Activated CD8-positive, alpha-beta memory T cell treated with anti-CD3 and anti-CD28 coated beads for 48 hours (primary cell): ENCODE measurements at places on chromosomes 11 and 22.

DNA sequence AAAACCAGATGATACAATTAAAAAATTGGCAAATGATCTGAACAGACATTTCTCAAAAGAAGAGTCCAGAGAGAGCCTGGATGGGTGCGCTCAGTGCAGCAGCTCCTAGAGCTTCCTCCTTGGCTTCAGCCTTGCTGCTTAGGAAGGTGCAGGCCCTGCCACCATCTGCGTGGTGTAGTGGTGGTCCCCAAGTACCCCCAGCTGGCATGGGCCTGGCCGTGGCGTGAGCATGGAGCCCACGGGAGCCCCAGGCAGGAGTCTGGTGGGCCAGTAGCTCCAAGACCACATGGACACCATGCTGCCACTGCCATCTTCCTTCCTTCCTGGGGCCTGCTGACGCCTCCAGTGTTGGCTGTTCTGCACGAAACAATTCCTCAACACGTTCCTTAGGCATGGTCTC, 20.5 kb downstream of the THY1 start:
- no peak for DNase-seq

- DNase-seq, result peak; percentile 54
These were observed 111.2 kb downstream of the MRTFA start for GRCh38 chr22:40525250-40525884.

DNA sequence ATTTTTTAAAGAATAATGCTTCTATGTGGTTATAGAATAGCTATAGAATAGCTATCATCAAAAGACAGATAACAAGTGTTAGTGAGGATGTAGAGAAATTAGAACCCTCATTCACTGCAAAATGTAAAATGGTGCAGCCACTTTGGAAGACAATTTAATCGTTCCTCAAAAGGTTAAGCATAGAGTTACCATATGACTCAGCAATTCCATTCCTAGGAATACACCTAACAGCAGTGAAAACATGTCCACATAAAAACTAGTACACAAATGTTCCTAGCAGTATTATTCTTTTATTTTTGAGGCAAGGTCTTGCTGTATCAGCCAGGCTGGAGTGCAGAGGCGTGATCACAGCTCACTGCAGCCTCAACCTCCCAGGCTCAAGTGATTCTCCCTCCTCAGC, 34.0 kb downstream of the RTL6 start:
- no peak for DNase-seq

- no peak for DNase-seq
These were observed 41.6 kb downstream of the BUD13 start for GRCh38 chr11:116731097-116731761.

DNA sequence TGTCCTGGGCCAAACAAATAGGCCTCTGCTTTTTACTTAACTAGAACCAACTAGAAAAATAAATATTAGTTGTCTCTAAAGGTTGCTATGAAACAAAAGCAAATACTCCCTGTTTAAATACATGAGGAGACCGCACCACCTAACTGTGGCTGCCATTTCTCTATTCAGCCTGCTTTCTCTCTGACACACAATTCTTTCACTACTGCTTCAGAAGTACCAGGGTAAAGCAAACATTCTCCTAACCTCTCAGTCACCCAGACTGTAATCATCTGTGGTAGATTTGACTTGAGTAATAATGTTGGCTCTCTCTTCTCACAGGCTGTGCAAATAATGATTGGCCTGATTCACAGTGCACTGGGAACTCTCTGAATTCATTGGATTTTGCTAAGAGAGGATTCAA, 41.0 kb upstream of the MS4A8 start:
- no peak for DNase-seq

DNA sequence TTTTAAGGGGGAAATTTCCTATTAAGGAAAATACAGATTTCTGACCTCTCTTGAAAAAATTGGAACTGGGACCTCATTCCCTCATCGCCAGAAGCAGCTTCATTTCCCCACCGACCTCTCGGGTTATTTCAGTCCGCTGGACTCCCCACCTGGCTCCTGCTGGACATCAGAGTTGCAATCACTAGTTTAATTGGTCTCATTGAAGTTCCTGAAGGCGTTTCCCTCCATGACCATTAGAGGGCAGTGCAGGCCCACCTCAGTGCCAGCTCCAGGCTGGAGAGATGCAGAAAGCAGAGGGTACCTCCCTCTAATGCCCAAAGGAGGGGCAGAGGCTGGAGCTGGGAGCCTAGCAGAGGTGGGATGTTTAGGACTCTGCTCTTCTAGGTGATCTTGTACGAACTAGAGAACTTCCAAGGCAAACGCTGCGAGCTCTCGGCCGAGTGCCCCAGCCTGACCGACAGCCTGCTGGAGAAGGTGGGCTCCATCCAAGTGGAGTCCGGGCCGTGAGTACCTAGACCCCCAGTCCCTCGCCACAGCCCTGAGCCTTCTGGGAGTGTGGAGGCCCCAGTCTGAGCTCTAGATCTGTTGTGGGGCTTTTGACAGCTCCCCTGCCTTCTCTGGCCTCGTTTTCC, 2.7 kb downstream of the CRYBB3 start:
- DNase-seq, result peak; percentile 24

DNA sequence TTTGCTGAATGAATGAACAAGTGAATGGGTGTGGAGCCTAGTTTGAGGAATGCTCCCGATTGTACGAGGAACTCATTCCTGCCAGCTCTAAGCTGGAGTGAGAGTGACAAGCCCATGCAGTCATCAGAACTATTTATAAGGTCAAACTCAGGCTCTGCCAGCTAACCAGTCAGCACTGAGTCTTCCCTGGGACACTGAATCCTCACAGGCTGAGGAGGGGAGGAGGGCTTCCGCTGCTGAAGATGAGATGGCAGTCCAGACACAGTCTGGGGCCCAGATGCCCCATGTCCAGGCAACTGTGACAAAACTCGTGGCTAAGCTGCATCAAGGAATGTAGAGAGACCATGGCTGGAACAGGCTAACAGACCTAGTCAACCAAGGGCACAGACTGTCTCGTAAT, 4.0 kb downstream of the LRP4 start:
- DNase-seq, result no peak

DNA sequence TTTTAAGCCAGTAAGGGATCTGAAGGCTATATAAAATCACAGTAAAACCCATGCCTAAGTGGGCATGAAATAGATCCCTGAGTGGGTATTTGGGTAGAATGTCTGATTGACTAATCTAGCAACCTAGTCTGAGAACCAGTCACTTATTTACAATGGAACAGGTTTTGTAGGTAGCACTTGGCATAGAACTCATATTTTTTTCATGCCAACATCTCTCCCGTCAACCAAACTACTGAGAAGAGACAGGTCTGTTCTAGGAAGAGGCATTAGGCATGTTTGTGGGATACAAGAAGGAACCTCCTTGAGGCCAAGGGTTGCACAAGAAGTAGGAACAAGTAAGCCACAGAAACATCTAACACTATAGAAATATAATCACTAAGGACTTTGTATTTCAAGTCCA, 840.4 kb upstream of the TENM4 start:
- DNase-seq, result no peak

GRCh38 chr11:122807731-122808477, 30.4 kb upstream of the CRTAM start:
- no peak for DNase-seq

GRCh38 chr22:31526270-31526669, 29.9 kb downstream of the SFI1 start:
- DNase-seq, result no peak

GRCh38 chr22:41395531-41396240, 13.9 kb downstream of the TEF start:
- no peak for DNase-seq

DNA sequence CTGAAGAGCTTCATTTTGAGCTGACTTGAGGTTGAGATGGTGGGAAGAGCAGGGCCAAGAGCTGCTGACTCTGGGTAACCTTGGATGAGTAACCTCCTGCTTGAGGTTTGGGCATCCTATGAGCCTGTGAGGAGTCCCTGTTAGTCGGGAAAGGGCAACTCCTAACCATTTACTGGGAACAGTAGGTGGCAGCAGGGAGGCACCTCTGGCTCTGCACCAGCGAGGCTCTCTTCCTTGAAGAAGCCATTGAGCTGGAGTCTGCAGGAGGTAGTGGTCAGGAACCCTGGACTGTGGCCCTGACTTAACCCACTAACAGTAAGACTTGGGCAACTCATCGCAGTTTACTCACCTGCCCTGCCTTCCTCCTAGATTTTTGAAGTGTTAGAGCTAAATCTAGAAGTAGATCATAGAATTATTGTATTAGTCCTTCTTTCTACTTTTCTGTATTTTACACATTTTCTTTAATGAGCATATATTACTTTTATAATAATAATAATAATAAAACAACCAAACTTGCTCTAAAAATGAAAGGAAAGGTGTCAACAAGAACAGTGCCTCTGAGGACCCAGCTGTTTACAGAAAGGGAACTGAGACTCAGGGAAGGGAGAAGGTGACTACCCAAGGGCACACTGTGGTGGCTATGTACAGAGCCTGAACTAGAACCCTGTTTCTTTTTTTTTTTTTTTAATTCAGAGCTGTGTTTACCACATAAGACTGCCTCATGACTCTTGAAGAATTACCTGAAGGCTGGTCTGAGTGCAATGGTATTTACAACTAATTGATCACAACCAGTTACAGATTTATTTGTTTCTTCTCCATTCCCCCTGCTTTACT, 47.5 kb downstream of the MEI1 start:
- DNase-seq, result no peak

GRCh38 chr11:31722754-31723153, 88.4 kb downstream of the PAX6 start:
- DNase-seq, result no peak

DNA sequence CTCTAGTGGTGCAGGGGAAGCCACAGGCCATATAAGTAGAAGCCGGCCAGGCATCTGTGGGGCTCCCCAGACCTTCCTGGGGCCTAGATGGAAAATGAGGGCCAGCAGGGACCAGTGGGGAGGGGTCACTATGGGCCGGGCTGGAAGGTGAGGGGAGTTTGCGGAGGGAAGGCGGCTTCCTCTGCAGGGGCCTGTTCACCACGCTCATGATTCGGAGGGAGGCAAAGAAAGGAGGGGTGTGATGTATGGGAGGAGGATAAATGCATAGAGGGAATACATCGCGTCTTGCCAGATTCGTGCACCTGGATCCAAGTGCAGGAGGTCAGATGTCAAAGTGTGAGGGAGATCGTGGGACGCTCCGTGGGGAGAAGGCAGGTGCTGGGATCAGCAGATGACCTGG, 6.9 kb downstream of the SLC16A8 start:
- DNase-seq, result no peak

DNA sequence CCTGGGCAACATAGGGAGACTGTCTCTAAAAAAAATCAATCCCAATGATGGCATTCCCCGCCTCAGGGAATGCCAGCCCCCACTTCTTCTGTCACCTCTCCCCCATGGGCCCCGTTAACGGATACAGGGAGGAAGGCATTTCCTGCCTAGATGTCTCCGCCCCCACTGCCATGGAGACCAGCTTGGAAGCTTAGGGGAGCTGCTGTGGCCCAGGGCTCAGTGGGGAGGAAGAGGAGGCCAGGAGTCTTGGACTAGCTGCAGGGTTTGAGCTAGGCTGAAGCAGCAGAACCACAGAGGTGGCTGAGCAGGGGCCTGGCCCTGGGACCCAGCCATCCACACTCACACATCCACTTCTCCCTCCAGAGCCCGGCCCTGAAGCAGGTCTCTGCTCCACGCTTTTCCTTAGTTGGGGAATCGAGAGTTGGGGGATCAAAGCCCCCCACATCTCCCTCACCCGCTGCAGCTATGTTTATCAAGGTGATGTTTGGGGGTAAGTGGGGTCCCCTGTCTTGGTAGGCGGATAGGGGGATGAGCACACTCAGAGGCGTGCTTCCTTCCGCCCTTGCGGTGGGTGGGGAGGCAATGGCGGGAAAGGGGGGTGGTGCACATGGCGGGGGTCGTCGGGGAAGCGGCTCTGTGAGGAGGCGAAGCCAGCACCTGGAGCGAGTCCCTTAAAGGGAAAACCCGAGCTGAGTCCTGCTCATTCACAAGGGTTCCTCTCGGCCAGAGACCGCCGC, at the start of gene C22orf15:
TSS of gene C22orf15 (plus strand) at position 149 of the 737 bp plus-strand sequence. CDS start at position 466, 317 bp downstream.
- no peak for DNase-seq

- DNase-seq, result no peak
These were observed 111.0 kb upstream of the LMO1 start for GRCh38 chr11:8374716-8375115.

DNA sequence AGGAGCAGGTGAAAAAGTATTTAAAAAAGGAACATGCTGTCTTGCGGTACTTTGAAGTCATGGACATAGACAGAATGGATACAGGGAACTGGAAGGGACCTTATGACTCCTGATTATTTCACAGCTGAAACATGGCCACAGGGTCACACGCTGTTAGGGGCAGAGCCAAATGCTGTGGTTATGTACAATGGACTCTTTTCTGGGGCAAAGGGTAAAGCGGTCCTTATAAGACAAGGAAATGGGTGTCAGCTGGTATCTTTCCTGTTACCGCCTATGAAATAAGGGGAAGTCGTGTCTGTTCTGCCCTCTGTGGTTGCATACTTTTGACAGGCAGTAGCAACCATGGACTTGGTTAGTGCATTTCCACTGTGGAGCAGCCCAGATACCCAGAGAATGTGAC, 12.8 kb upstream of the ST14 start:
- no peak for DNase-seq

GRCh38 chr11:123601743-123602142, 52.7 kb downstream of the SCN3B start:
- no peak for DNase-seq

DNA sequence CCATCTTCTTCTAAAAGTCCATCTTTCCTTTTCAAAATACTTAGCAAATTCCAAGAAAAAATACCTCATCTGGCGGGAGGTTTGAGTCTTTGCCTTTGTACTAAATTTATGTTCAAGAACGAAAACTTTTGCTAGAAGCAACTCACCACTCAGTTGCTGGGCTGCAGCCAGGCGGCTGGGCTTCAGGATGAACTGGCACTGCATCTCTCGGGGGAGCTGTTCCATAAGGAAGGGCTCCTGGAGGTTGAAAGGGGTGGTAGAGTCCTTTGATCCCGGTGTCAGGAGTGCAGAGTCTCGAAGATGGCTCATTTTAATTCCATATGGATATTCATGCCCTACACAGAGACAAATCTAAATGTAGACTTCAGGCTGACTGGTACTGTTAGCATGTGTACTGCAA, 105.8 kb downstream of the ARHGAP20 start:
- DNase-seq, result no peak

GRCh38 chr11:119739021-119739703, 10.2 kb upstream of the NECTIN1 start:
- DNase-seq, result no peak

DNA sequence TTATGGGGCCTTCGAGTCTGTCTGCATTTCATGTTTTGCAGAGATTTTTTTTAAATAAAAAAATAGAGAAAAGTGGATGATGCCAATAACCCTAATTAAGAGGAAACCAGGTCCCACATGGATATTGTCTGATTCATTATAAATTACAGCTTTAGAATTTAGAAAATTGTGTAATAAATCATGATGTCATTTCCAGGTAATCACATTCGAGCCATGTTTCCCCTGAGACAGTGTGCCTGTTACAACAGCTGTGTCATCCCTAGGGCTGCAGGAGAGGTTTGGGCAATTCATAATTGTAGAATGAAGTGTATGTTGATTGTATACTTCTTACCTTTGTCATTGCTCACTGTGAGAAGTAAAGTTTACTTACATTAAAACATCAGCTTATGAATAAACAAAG, 38.3 kb downstream of the NCAM1 start:
- DNase-seq, result no peak

DNA sequence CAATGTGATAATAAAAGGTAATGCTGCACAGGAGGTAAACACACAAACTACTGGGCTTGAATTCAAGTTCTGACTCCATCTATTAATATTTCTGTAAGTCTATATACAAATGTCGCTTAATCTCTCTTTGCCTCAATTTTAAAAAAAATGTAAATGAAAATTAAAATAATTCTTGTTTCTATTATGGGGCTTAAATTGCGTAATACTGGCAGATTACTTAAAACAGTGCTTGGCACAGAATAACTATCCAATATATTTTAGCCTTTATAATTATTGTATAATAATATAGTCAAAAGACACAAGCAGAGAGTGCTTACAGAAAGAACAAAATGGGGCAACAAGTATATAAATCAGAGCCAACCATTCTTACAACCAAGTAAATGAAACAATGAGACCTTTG, 489.1 kb downstream of the CNTN5 start:
- no peak for DNase-seq
